ENCODE measurements at places on chromosomes 2 and 18.
A peak's percentile ranks its signal among the peaks of the same experiment; 100 is the strongest.

- DNase-seq: no peak
These were observed 138.9 kb downstream of the MEIS1 start for GRCh38 chr2:66573821-66574233.

- DNase-seq: peak; percentile 95
These were observed at the start of gene ZFAND2B for GRCh38 chr2:219206328-219207133. Gene ZFAND2B (plus strand): TSS chr2:219206782. CDS start chr2:219206988, 206 bp downstream.

- no peak for DNase-seq
These were observed 29.2 kb downstream of the RAB27B start for GRCh38 chr18:54857499-54857898.

DNA sequence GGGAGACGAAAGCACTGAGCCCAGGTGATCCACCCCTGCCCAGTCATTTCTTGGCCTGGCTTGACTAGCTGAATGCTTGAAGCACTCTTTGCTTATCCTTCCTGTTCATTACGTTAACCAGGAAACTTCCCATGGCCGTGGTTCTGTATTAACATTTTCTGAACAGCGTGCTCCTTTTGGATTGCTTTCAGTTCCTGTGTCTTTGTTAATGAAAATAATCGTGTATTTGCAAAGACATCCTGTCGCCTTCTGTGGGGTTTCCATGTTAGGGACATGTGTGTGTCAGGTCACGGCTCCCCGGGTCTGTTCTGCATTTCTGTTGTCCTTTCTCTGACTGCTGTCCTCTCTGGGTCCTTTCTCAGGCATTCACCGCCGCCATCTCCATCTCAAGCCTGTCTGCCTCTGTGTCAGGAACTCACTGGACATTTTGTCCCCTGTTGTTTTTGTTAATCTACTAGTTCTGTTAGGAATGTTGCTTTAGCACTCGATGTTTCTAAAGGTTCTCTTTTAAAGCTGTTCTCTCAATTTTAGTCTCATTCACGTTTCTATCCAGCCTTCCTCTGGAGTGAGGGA, 434.1 kb upstream of the HS6ST1 start:
- no peak for DNase-seq

DNA sequence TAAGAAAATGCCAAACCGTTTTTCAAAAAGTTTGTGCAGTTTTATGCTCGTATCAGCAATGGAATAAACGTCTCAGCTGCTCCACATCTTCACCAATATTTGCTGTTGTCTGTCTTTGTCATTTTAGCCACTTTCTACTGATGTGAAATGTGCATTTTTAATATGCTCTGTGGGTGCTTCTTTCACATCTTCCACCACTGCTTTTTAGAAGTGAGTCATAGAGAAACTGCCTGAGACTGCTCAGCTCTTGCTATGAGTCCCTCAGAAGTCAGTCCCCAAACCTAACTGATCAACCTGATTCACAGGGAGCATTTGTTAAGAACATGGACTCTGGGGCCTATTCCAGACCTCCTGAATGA, 41.0 kb upstream of the EPC2 start:
- DNase-seq: no peak

GRCh38 chr18:6370886-6371635, 43.6 kb downstream of the L3MBTL4 start:
- no peak for DNase-seq

DNA sequence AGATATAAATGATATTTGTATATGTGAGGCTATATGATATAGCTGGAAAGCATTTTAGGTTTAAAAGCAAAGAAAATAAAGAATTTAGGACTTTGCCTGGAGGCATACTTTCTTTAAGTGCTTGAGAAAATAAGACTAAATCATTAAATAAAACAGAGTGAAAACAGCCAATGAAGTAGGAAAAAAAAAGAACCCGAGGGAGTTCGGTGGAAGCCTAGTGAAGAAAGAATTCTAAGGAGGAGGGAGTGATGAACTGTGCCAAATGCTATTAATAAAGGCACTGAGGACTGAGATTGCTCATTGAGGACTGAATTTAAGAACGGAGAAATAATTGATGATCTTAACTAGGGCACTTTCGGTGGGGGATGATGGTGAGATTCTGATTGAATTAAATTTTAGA, 573.5 kb downstream of the DSC3 start:
- DNase-seq: no peak

DNA sequence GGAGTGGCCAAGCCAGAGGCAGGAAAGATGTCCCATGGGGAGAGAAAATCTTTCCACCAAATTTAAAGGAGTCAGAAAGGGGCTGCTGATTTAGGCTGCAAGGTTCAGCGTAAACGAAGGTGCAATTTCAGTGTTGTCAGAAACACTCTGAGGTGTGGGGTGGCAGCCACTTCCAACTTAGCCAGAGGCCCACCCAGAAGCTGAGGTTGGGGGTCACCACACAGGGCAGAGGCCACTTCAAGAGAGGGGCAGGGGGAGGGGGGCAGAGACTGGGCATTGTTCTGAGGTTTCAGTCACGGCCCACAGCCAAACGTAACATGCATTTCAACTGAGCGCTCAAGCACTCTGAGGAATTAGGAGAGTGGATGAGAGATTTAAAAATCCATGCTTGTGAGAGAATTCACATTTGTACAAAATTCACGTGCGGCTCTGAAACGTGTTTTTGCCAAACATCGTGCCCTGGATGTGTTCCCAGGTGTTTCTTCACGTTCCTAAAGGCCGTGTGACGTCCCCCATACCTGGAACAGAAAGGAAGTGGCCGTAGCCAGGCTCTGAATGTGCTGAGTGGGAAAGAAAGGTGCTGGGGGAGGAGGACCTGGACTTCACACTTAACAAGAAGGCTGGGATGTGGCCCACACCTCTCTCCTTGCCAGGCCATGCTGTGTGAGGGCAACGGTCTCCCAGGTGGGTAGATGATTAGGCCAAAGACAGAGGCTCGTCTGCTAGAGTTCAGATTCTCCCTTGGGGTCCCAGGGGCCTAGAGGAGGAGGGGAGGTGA, 19.5 kb upstream of the BOK start:
- no peak for DNase-seq

DNA sequence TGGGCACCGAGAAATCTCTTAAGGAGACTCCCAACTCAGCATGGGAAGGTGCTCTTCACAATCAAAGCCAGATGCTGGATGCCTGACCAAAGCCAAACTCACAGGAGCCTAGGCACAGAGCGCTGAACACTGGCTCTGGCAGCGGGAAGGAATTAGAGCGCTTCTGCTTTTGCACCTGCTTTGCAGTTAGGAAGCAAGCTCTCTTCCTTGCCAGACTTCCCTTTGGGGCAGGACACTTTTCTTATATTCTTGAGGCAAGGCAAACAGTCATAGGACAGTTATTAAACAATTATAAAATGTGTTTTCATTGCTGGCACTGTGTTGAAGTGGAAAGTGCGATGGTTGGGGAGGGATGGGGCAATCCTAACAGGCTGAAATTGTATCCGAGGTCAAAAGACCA, 79.6 kb upstream of the DNMT3A start:
- DNase-seq: no peak

DNA sequence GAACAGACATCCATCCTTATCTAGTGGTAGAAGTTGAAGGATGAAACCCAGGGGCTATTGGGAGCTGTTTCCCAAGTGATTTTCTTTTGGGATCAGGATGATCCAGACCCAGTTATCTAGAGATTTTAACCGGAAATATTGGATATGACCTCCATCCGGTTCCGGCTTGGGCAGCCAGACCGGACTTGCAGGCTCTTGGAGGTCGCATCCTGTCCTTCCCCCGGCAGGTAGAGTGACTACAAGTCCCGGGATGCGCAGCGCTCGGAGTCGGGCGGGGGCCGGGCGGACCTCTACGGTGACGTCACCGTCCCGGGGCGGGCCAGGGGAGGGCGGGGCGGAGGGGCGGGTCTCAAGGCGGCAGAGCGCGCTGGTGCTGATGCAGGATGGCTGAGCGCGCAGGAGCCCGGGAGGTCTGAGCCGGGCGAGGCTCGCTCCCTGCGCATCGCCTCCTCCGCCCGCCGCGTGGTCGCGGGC, at the start of gene KIF5C:
KIF5C (plus strand) TSS at position 360 of the 474 bp plus-strand sequence. CDS start 391 bp downstream, outside the sequence.
- DNase-seq: peak; percentile 77
